Dermis lymphatic vessel endothelial cell (primary cell): ENCODE measurements at places on chromosomes 7 and 10. TPM values are rescaled to one million over a fixed set of nuclear protein-coding genes. Genes with fewer than 3 reads are reported as not detected.

PRPS1L1 gene
- not detected in 2 replicates for total RNA-seq

ZC3HAV1L gene
- 15.2 and 20.4 TPM in 2 replicates for total RNA-seq

PRSS2 gene
- total RNA-seq: not detected in 2 replicates

CLDN3 gene
- total RNA-seq: 0.11 TPM in 1 of 2 replicates, not detected in the other

ZNF503 gene
- 1.3 and 1.9 TPM in 2 replicates for total RNA-seq

HOXA1 gene
- 0.43 and 0.65 TPM in 2 replicates for total RNA-seq

RHOBTB1 gene
- 30.9 and 41.6 TPM in 2 replicates for total RNA-seq

AUTS2 gene
- 0.54 and 0.69 TPM in 2 replicates for total RNA-seq

CUX1 gene
- 29.0 and 35.8 TPM in 2 replicates for total RNA-seq

TEX36 gene
- total RNA-seq: not detected in 2 replicates

VWA2 gene
- not detected in 2 replicates for total RNA-seq

LRRC18 gene
- total RNA-seq: under 0.01 TPM in 1 of 2 replicates, not detected in the other

TASOR2 gene
- total RNA-seq: 39.4 and 64.1 TPM in 2 replicates

EBLN1 gene
- not detected in 2 replicates for total RNA-seq

FAM25A gene
- total RNA-seq: not detected in 2 replicates

GTF2IRD2 gene
- 3.7 and 4.5 TPM in 2 replicates for total RNA-seq

RPS24 gene
- 2,007 and 2,730 TPM in 2 replicates for total RNA-seq

IGF2BP3 gene
- 1.7 and 2.1 TPM in 2 replicates for total RNA-seq

SOSTDC1 gene
- total RNA-seq: not detected in 2 replicates

TAF5 gene
- 2.8 and 5.4 TPM in 2 replicates for total RNA-seq

SYT15 gene
- total RNA-seq: 0.54 and 2.2 TPM in 2 replicates

UCN3 gene
- not detected in 2 replicates for total RNA-seq

IGFBP1 gene
- not detected in 2 replicates for total RNA-seq

LBX1 gene
- not detected in 2 replicates for total RNA-seq

NEURL1 gene
- total RNA-seq: 0.09 and 0.11 TPM in 2 replicates

KMT2C gene
- total RNA-seq: 35.5 and 40.2 TPM in 2 replicates

ABCC2 gene
- total RNA-seq: 0.43 and 0.54 TPM in 2 replicates

RADIL gene
- 5.1 and 5.5 TPM in 2 replicates for total RNA-seq

NKX1-2 gene
- not detected in 2 replicates for total RNA-seq

ZNF518A gene
- 14.3 and 15.8 TPM in 2 replicates for total RNA-seq

FGFR2 gene
- under 0.01 and 0.09 TPM in 2 replicates for total RNA-seq

C7orf33 gene
- not detected in 2 replicates for total RNA-seq

AOC1 gene
- total RNA-seq: not detected in 2 replicates

TMEM178B gene
- total RNA-seq: under 0.01 and 0.11 TPM in 2 replicates

FAM131B gene
- total RNA-seq: 0.09 and 0.11 TPM in 2 replicates

SNCG gene
- total RNA-seq: 153 and 248 TPM in 2 replicates
